ENCODE measurements at places on chromosomes 7 and 10.
A peak's percentile ranks its signal among the peaks of the same experiment; 100 is the strongest.

DNA sequence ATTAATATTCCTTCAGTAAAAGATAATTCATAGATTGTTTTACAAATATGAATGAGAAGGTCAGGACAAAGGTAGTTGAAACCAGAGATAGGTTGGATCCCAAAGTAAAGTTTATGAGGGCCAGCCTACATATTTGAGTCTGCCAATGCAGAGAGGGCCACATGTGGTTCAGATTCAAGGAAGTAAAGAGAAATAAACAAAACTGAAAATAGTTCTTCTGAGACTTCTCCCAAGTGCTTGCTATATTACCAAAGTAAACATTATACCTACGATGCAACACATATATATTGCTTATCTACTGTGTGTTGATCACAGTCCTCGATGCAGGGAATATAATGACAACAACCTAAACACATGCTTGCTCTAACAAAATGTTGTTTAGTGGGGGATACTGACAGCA, 109.8 kb downstream of the MALRD1 start:
- H3K36me3 ChIP-seq, result no peaks in the 10 kb centered on the region
- no peak for DNase-seq
- no peaks in the 10 kb centered on the region for H3K4me1 ChIP-seq
- no peak overlapping the region for H3K27ac ChIP-seq

- no peaks in the 10 kb centered on the region for H3K36me3 ChIP-seq
- H3K27ac ChIP-seq, result no peak overlapping the region
- H3K4me1 ChIP-seq, result peaks cover 6% of the 10 kb centered on the region
- H3K4me3 ChIP-seq, result no peak overlapping the region
- peaks cover 6% of the 10 kb centered on the region for H3K27me3 ChIP-seq
Observed at GRCh38 chr10:98833542-98833941, 386.8 kb upstream of the HPS1 start.

GRCh38 chr10:27663621-27664020, 82.0 kb downstream of the MKX start:
- H3K27me3 ChIP-seq, result no peaks in the 10 kb centered on the region
- DNase-seq, result no peak
- no peaks in the 10 kb centered on the region for H3K4me1 ChIP-seq
- H3K4me3 ChIP-seq, result no peak overlapping the region
- H3K36me3 ChIP-seq, result no peaks in the 10 kb centered on the region
- H3K27ac ChIP-seq, result no peak overlapping the region

DNA sequence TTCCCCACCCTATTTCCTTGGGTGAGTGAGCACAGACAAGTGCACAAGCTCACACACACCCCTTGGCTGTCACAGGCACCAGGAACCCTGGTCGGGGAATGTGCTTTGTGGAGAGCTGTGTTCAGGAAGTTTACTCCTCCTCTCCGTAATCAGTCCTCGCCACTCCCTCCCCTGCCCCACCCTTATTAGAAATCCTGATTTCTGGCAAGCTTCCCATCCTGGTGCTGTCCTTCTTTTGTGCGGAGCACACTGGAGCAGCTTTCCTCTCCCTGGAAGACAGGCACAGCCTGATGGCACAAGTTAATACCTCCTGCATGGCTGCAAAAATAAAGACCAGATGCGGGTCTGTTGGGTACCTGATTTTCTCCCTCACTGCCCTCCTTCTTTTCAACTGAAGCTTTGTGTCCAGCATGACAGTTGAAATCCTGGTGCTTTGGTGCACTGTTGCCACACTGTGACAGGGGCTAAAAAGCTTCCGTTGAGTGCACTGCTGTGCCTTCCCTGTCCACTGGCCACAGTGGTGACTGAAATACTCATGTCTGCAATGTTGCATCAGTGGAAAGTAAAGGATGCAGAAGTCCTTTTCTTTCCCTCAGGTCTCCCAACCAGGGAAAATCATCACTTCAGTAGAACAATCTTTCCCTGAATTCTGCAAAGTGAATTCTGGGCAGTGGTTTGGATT, 55.0 kb downstream of the LRRC4 start:
- no peaks in the 10 kb centered on the region for H3K4me1 ChIP-seq
- peaks cover 49% of the 10 kb centered on the region for H3K36me3 ChIP-seq
- peak overlapping the region; percentile 87 for H3K27ac ChIP-seq
- no peak for DNase-seq
- H3K4me3 ChIP-seq, result no peak overlapping the region

DNA sequence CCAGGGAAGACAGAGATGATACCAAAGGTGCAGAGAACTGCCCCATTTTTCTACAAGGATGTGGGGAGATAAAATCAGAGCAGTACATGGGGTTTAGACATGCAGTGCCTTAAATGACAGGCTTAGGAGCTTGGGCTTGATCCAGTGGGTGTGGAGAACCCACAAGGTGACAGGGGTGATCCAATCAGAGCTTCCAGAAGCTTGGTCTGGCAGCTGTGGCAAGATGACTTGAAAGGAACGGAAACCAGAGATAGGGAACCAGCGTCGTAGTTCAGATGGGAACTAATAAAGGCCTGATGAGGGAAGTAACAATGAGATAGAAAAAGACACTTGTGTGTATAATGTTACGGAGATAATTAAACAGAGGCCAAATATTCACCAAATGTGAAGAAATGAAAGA, 80.7 kb downstream of the SLC37A3 start:
- no peaks in the 10 kb centered on the region for H3K4me1 ChIP-seq
- H3K27ac ChIP-seq, result no peak overlapping the region
- H3K4me3 ChIP-seq, result no peak overlapping the region
- no peaks in the 10 kb centered on the region for H3K36me3 ChIP-seq

GRCh38 chr7:124073310-124073645, 40.4 kb upstream of the TMEM229A start:
- H3K36me3 ChIP-seq, result no peaks in the 10 kb centered on the region
- H3K27ac ChIP-seq, result no peak overlapping the region
- no peaks in the 10 kb centered on the region for H3K4me1 ChIP-seq
- no peak overlapping the region for H3K4me3 ChIP-seq
- no peaks in the 10 kb centered on the region for H3K27me3 ChIP-seq

GRCh38 chr10:91691981-91692380, 59.1 kb upstream of the PPP1R3C start:
- H3K4me1 ChIP-seq, result no peaks in the 10 kb centered on the region
- no peak for DNase-seq
- no peak overlapping the region for H3K27ac ChIP-seq
- H3K4me3 ChIP-seq, result no peak overlapping the region
- H3K36me3 ChIP-seq, result no peaks in the 10 kb centered on the region

DNA sequence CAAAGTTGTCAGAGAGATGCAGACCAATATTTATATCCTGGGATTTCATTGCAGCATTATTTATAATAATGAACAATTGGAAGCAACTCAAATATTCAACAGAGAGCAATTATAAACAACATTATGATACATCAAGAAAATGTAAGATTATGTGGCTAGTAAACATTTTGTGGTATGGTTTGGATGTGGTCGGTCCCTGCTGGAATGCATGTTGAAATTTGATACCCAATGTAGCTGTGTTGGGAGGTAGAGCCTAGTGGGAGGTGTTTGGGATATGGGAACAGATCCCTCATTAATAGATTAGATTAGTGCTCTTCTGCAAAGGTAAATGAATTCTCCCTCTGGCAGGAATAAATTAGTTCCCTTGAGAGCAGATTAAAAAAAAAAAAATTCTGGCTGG, 350.9 kb downstream of the ANKRD30A start:
- no peaks in the 10 kb centered on the region for H3K36me3 ChIP-seq
- no peaks in the 10 kb centered on the region for H3K27me3 ChIP-seq

GRCh38 chr7:159064121-159064815, 80.4 kb downstream of the VIPR2 start:
- no peaks in the 10 kb centered on the region for H3K4me1 ChIP-seq
- H3K36me3 ChIP-seq, result no peaks in the 10 kb centered on the region
- H3K4me3 ChIP-seq, result no peak overlapping the region
- no peak for DNase-seq
- H3K27ac ChIP-seq, result no peak overlapping the region

DNA sequence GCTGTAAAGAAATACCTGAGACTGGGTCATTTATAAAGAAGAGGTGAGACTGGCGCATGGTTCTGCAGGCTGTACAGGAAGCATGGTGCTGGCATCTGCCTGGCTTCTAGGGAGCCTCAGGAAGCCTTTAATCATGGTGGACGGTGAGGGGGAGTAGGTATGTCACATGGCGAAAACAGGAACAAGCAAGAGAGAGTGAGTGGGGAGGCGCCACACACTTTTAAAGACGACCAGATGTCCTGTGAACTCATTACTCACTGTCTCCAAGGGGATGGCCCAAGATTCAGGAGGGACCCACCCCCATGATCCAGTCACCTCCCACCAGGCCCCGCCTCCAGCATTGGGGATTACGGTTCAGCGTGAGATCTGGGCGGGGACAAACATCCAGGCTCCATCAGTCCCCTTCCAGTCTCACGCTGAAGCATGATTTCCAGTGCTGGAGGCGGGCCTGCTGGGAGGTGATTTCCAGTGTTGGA, 3.2 kb downstream of the ZNF316 start:
- no peaks in the 10 kb centered on the region for H3K4me1 ChIP-seq
- H3K27me3 ChIP-seq, result no peaks in the 10 kb centered on the region
- H3K27ac ChIP-seq, result no peak overlapping the region
- peak; percentile 95 for DNase-seq

GRCh38 chr10:47143473-47143872, 156.5 kb upstream of the GDF10 start:
- no peaks in the 10 kb centered on the region for H3K36me3 ChIP-seq
- DNase-seq, result no peak
- no peak overlapping the region for H3K27ac ChIP-seq
- H3K27me3 ChIP-seq, result no peaks in the 10 kb centered on the region
